Calu3 (cell line): ENCODE measurements at places on chromosomes 1 and 21. TPM values are rescaled to one million over a fixed set of nuclear protein-coding genes. Genes with fewer than 3 reads are reported as not detected.

GRCh38 chr1:51863384-51863783, 15.1 kb downstream of the NRDC start:
- H3K4me3 ChIP-seq, result no peak overlapping the region
- no peak for DNase-seq
- H3K27ac ChIP-seq, result no peak overlapping the region

The OR2T6 gene
- total RNA-seq, result not detected in 2 replicates

DNA sequence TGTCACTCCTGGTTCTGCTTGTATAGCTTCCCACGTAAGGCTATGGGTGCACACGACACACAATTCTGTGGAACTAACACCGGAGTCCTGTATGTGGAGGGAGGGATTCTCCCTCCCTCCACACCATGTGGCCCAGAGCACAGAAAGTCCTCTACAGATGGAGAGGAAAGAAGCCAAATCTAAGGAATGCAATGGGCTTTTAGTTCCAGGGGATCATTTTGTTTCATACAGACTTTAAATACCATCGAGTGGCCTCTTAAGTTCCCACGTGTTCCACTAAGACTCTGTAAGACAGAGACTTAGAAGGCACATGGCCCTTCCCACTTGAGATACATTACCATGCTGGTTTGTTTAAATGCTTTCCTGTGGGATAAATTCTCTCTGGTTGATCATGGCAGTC, 156.0 kb downstream of the TGFB2 start:
- H3K4me1 ChIP-seq, result peaks cover 34% of the 10 kb centered on the region
- no peaks in the 10 kb centered on the region for H3K27me3 ChIP-seq
- H3K4me3 ChIP-seq, result no peak overlapping the region
- DNase-seq, result no peak
- no peaks in the 10 kb centered on the region for H3K36me3 ChIP-seq
- no peak overlapping the region for H3K27ac ChIP-seq

- DNase-seq, result no peak
- no peaks in the 10 kb centered on the region for H3K27me3 ChIP-seq
- peaks cover 34% of the 10 kb centered on the region for H3K4me1 ChIP-seq
- H3K36me3 ChIP-seq, result peaks cover under 1% of the 10 kb centered on the region
- H3K27ac ChIP-seq, result peak overlapping the region; percentile 40
Measured at GRCh38 chr1:112636597-112637253, 17.1 kb downstream of the CAPZA1 start.

DNA sequence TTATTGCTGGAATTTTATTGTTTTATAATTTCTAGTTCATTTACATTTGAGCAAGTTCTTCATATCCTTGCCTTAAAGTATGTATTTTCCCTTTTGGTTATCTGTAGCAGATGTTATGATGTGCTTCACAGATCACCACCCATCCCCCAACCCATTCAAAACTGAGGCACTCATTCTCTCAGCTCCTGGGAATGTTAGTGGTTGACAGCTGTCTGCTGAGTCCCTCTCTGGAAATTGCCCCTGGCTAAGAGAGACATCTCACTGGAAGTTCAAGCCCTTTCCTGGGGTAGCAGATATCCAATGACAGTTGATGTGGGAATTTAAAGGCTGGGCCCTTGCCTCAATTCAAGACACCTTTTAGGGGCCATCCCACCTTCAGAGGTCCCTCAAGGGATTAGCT, 4.3 kb upstream of the DPYD start:
- no peaks in the 10 kb centered on the region for H3K27me3 ChIP-seq
- peaks cover 13% of the 10 kb centered on the region for H3K36me3 ChIP-seq
- no peak overlapping the region for H3K27ac ChIP-seq
- no peak overlapping the region for H3K4me3 ChIP-seq
- no peak for DNase-seq

- DNase-seq, result peak; percentile 37
- H3K4me3 ChIP-seq, result no peak overlapping the region
- H3K27ac ChIP-seq, result no peak overlapping the region
- no peaks in the 10 kb centered on the region for H3K36me3 ChIP-seq
- H3K27me3 ChIP-seq, result no peaks in the 10 kb centered on the region
Measured at GRCh38 chr1:167095368-167095767, 1.5 kb downstream of the STYXL2 start.

The OR2T33 gene
- total RNA-seq, result not detected in 2 replicates

GRCh38 chr1:46592823-46593222, 11.2 kb downstream of the MKNK1 start:
- H3K4me1 ChIP-seq, result no peaks in the 10 kb centered on the region
- DNase-seq, result no peak
- no peak overlapping the region for H3K4me3 ChIP-seq
- H3K36me3 ChIP-seq, result peaks cover 13% of the 10 kb centered on the region
- H3K27me3 ChIP-seq, result no peaks in the 10 kb centered on the region

The ASCL5 gene
- 0.27 TPM in 1 of 2 replicates, not detected in the other for total RNA-seq

DNA sequence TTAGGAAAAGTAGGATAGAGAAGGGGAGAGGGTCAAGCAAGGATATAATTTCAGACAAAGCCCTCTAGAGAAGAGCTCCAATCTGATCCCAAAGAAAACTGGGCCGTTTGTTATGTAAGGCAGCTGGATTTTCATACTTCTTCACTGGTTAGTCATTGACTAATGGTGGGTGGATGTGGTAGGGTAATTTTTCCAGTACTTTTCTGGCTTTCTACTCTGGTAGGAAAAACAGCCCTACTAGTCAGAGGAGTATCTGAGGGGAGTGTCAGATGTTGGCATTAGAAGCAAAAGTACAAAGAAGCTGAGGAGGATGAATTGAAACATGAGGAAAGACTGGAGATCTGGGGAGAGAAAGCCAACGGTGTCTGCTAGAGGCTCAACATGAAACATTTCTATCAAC, 145.3 kb downstream of the TNFSF18 start:
- no peak overlapping the region for H3K27ac ChIP-seq
- peaks cover 74% of the 10 kb centered on the region for H3K4me1 ChIP-seq
- peaks cover 8% of the 10 kb centered on the region for H3K36me3 ChIP-seq
- H3K27me3 ChIP-seq, result no peaks in the 10 kb centered on the region
